ENCODE measurements at places on chromosomes 7 and 10. TPM values are rescaled to one million over a fixed set of nuclear protein-coding genes. Genes with fewer than 3 reads are reported as not detected.
A peak's percentile ranks its signal among the peaks of the same experiment; 100 is the strongest.

DNA sequence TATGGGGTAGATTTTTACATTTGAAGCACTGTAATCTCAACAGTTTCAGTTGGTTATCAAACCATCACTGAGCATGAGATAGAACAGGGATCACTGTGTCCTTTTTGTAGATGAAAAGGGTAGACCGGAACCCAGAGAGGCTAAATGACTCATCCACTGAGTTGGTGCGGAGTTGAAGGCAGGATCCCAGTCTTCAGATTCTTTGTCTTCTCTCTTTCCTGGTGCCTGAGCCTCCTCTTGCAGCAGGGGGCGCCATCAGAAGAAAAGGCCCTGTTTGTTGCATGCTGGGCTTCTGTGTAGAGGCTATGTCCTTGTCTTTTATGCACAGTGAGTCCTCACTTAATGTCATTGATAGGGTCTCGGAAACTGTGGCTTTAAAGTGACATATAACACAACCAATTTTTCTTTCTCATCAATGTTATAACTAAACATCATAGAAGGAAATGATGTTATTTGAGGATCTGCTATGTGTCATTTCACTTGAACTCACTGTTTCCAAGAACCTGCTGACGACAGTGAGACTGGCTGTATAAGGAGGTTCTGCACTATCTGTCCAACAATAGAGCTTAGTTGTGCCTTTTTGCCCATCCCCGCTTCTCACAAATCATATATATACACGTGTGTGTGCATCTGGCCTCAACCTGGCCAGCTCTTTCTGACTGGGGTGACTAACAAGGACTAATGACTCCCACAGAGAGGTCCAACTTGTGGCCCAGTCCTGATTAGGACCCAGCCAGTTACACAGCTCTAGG, 14.3 kb downstream of the ZNF282 start:
- no peak for DNase-seq

DNA sequence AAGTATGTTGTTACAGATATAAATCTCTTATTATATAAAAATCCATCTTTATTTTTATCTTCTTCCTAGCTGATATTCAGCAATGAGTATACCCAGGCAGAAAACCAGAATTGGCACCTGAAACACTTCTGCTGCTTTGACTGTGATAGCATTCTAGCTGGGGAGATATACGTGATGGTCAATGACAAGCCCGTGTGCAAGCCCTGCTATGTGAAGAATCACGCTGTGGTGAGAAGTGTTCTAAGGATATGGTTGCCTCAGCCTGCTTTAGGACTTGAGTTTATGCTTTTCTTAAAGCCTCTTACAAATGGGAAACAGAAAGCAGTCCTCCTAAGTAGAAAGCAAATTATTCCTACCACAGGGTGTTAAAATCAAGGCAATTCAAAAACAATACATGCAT, 41.9 kb downstream of the TES start:
- no peak for DNase-seq

The VIPR2 gene
- total RNA-seq = 11.3 TPM

The LIPJ gene
- 0.28 TPM for total RNA-seq

The CALHM1 gene
- 0.20 TPM for total RNA-seq

The TDRD1 gene
- total RNA-seq = 1.9 TPM

The BEND7 gene
- 20.0 TPM for total RNA-seq

GRCh38 chr7:102312317-102312716, 25.6 kb downstream of the SH2B2 start:
- no peak for DNase-seq

GRCh38 chr7:143954135-143954534, 509 bp upstream of the OR2F1 start:
- DNase-seq = no peak

DNA sequence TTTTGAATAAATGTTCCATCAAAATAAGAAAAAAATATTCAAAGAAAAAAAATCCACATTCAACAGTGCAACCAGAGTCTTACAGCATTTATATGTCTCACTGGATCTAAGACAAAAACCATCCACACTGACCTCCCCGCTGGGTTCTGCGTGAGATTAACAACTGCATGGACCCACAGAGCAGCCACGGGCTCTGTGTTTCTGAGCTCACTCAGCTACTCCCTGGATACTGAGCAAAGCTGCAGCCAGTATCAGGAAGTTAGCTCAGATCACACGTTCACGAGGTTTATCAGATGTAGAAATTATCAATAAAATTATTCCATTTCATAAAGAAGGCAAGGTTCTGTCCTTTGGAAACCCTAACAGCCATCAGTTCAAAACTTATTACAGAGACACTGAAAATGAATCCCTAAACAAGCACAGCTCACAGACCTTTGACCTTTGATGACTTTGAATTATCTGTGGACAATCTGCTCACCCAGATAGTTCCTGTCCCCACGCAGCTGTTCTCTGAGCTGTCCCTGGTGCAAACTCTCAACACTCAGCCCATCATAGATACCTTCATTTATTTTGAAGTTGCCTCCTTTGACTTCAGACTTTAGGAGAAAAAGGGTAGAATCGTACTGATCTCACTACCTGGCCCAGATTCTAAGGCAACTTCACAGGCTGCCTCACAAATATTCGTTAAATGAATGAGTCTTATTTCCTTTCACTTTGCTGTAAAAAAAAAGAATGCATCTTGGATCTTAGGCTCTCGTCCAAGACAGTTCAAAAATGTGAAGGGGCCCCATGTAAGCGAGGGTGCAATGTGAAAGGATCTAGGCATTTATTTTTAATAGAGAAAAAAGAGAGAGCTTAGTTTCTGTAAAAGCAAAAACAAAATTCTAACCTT, 67.7 kb upstream of the SVIL start:
- no peak for DNase-seq

GRCh38 chr7:157782041-157782440, 445.2 kb downstream of the DNAJB6 start:
- DNase-seq = peak; percentile 66

- no peak for DNase-seq
Measured at GRCh38 chr10:73584737-73585136, 6.4 kb downstream of the USP54 start.

The MMP21 gene
- 0.33 TPM for total RNA-seq

DNA sequence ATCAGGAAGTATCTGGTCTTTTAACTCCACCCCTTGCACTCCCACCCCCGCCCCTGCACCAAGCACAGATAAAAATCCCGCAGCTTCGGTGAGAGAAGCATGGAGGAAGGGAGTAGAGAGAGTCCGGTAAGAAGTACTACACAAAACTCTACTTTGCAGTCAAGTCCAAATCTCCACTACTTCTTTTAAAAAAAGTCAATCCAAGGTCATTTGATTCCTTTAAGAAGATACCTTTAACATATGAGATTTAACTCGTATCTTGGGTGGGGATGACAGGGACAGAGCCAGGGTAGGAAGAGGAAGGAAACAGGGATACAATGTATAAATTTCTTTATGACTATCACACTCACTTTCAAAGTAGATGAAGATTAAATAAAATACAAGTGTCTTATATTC, 132.1 kb downstream of the NRBF2 start:
- DNase-seq = peak; percentile 38

- DNase-seq = peak; percentile 64
Measured at GRCh38 chr10:16545116-16545736, 23.5 kb upstream of the C1QL3 start.

The FEZF1 gene
- total RNA-seq = 0.77 TPM

- DNase-seq = no peak
Measured at GRCh38 chr7:112215787-112216186, 9.3 kb downstream of the ZNF277 start.

GRCh38 chr7:4244041-4244440, 438.1 kb upstream of the FOXK1 start:
- DNase-seq = no peak

DNA sequence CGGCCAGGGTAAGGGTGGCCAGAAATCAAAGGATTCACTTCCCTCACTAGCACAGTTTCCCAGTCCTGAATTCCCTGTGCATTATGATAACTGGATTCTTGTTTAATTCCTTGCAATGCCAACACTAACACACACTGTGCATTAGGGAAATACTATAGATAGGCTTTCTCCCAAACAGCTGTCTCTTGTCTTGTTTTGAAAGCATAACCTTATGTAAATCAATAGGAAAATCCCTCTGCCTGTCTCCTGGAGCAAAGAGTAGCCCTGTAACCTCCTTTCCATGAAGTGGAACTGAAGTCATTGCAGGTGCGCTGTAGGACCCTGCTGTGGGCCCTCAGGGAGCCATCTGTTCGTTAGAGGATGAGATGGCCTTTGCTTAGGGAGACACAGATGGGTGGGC, 82.8 kb upstream of the FAM171A1 start:
- no peak for DNase-seq

The ANKRD22 gene
- 0.17 TPM for total RNA-seq

- no peak for DNase-seq
Measured at GRCh38 chr10:3122486-3123205, 49.9 kb downstream of the PITRM1 start.

- DNase-seq = no peak
Measured at GRCh38 chr7:108415084-108415483, 41.2 kb downstream of the NRCAM start.

DNA sequence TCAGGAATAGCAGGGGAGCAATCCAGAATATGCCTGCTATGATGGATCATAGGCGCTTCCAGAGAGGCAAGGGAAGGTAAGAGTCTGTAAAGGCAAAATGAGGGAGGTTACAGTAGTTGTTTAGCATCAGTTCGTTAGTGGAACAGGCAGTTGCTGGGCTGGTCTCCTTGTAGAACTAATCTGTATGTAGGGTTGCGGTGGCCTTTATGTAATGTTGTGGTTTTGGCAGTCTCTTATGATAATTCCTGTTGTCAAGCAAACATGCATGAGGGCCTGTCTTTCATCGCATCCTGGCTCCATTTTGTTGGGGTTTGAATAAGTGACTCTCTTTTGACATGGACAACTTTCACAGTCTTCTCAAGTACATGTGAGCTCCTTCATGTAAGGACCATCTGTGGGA, 427.8 kb upstream of the LRGUK start:
- DNase-seq = no peak

DNA sequence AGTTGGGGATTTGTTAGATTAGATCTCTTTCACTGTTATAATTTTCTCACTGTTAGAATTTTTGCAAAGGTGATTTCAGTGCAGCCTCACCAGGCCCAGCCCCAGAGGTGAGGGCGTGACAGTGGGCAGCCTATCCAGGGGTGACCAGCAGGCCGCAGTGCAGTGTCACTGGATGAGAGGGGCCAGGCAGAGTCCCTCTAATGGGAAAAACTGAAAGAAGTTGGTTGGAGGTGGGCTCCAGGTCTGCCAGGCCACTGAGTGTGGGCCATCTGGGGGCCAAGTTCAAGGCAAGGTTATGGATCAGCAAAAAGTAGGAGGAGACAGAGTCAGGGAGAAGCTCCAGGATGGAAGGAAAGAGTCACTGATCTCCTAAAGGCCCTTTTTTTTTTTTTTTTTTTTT, 90.5 kb upstream of the SDK1 start:
- no peak for DNase-seq

The COL17A1 gene
- total RNA-seq = 0.61 TPM

The BTBD16 gene
- 0.99 TPM for total RNA-seq

The TMEM184A gene
- 0.33 TPM for total RNA-seq

DNA sequence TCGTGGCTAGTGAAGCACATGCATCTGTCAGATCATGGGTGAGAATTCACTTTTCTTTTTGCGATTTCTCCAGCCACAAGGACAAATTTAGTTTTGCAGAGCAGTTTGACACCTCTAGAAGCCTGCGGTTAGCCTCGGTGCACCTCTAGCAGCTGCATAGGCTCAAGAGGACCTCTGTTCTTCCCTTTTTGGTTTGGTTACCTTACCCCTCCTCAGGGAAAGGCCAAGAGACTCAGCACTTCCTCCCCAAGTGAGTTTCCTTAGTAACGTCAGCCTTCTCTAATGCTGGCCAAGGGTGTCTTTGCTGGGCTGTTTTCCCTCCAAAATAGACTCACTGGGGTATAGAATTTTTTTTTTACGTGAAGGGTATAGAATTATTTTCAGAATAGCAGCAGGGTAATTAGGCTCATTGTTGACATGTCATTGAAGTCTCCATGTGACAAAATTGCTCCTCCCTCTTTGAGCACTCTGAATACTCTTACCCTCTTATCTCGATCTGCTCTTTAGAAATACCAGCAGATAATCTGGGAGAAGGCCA, 97.8 kb downstream of the AUTS2 start:
- DNase-seq = no peak

GRCh38 chr10:3666525-3667302, 118.3 kb downstream of the KLF6 start:
- DNase-seq = no peak

GRCh38 chr10:119957451-119957850, 64.9 kb downstream of the SEC23IP start:
- no peak for DNase-seq

DNA sequence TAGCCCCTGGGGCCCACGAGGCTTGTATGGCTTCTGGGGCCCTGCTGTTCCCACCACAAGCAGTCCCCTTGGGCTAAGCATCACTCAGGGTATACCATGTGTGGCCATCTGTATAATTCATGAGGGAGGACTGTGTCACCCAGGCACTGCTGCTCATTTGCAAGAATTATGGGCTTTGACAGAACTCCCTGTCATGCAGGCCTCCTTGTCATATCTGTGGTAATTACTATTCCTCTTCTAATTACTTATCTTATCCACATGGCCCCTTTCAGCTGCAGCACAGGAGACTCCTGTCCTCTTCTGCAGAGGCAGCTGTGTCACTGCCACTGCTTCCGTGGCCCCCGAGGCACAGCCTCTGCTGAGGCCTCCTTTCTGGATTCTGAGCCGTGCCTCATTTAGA, 46.3 kb downstream of the LRMDA start:
- DNase-seq = peak; percentile 34

- no peak for DNase-seq
Measured at GRCh38 chr10:21452203-21452602, 73.3 kb downstream of the SKIDA1 start.

GRCh38 chr10:6528198-6528950, 51.7 kb downstream of the PRKCQ start:
- no peak for DNase-seq

The PRRT4 gene
- 6.7 TPM for total RNA-seq

GRCh38 chr7:106126170-106126938, 14.2 kb upstream of the SYPL1 start:
- DNase-seq = no peak

DNA sequence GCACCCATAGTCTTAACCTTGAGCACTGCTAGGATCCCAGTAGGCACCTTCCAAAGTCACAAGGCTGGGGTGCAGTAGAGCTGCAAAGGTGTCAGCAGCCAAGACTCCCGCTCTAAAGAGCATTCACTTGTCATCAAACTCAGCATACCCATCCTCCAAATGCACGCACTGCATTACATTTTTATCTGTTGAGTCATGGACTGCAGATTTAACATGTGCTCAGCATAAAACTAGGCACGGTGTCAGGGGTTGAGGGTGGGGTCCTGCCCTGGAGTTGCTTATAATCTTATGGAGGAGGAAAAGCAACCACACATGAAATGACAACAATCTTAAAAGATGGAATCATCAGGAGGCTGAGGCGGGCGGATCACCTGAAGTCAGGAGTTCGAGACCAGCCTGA, 102.6 kb downstream of the PARP12 start:
- no peak for DNase-seq

The CCL24 gene
- total RNA-seq = not detected

Data from spinal cord (tissue), 10 donors.